Thoracic aorta (tissue), 2 donors: ENCODE measurements at places on chromosomes 2 and 18. TPM values are rescaled to one million over a fixed set of nuclear protein-coding genes. Genes with fewer than 3 reads are reported as not detected.

TUBA4B gene
- not detected for total RNA-seq

HRH4 gene
- total RNA-seq, result 2.5 TPM

KCNIP3 gene
- total RNA-seq, result 12.5 TPM

GAREM1 gene
- 12.0 TPM for total RNA-seq

REG3A gene
- 2.8 TPM for total RNA-seq

NOSTRIN gene
- 5.3 TPM for total RNA-seq

PARD3B gene
- total RNA-seq, result 34.5 TPM

AOX1 gene
- 69.9 TPM for total RNA-seq

PIEZO2 gene
- total RNA-seq, result 8.3 TPM

NETO1 gene
- 1.2 TPM for total RNA-seq

SPEG gene
- total RNA-seq, result 426 TPM

- H3K27me3 ChIP-seq, result no peaks in the 10 kb centered on the region
- no peak overlapping the region for H3K4me3 ChIP-seq
- no peak overlapping the region for H3K27ac ChIP-seq
- DNase-seq, result no peak
- no peaks in the 10 kb centered on the region for H3K36me3 ChIP-seq
Observed at GRCh38 chr18:48459465-48459864, 50.3 kb upstream of the ZBTB7C start.

DNA sequence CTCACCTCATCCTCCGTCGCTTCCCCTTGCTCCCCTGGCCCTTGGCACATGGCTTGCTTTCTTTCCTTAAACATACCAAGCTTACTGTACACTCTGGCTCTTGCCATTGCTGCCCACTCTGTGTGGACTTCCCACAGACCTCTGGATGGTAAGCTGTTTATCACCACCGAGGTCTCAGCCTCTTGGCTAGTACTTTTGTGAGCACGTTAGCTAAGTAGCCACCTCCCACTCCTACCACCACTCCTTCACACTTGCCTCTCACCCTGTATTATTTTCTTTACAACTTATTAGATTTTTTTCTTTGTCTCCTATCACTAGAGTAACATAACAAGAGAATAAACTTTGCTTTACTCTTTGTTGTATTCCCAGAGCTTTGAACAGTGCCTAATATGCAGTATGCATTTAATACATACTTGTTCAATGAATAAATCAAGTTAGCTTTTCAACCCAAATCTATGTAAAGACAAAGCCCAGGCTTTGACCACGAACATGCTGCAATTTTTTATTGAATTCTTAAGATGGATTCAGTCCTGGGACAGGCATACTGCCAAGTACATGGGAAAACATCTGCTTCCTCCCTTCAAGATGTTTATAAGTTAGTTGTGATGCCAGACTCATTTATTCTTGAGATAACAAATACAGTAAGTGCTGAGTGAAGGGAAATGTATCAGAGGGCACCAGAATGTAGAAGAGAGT lies 25.0 kb upstream of the MSGN1 start:
- no peak overlapping the region for H3K4me3 ChIP-seq
- H3K4me1 ChIP-seq, result no peaks in the 10 kb centered on the region
- DNase-seq, result no peak
- H3K36me3 ChIP-seq, result no peaks in the 10 kb centered on the region
- no peaks in the 10 kb centered on the region for H3K27me3 ChIP-seq

- no peak overlapping the region for H3K4me3 ChIP-seq
- H3K4me1 ChIP-seq, result peaks cover 8% of the 10 kb centered on the region
- no peaks in the 10 kb centered on the region for H3K36me3 ChIP-seq
- no peak for DNase-seq
- no peaks in the 10 kb centered on the region for H3K27me3 ChIP-seq
- H3K27ac ChIP-seq, result no peak overlapping the region
Observed at GRCh38 chr2:158009399-158009798, 92.3 kb upstream of the UPP2 start.

GRCh38 chr2:189685540-189686229 lies 11.2 kb downstream of the ANKAR start:
- no peak overlapping the region for H3K27ac ChIP-seq
- H3K27me3 ChIP-seq, result no peaks in the 10 kb centered on the region
- no peaks in the 10 kb centered on the region for H3K4me1 ChIP-seq
- H3K4me3 ChIP-seq, result no peak overlapping the region
- DNase-seq, result no peak
- no peaks in the 10 kb centered on the region for H3K36me3 ChIP-seq

DNA sequence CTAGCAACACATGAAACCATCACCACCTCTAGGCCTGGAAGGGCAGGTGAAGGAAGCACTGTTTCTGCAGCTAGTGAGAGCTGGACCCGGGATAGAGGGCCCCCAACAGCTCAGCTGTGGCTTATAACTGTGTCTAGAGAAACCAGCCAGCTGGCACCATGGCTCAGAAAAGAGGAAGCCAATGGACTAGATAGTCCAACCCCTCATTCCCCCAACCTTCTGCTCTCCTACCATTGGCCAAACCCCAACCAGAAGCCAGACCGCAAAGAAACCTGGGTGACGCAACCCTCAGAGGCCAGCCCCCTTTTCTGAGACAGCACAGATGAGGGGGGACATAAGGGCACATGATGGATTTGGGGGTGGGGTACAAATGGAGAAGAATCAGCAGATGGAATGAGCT lies 24.3 kb downstream of the SMYD1 start:
- no peak overlapping the region for H3K27ac ChIP-seq
- no peaks in the 10 kb centered on the region for H3K36me3 ChIP-seq
- no peaks in the 10 kb centered on the region for H3K4me1 ChIP-seq

- no peaks in the 10 kb centered on the region for H3K27me3 ChIP-seq
- no peak overlapping the region for H3K27ac ChIP-seq
- DNase-seq, result no peak
- H3K4me3 ChIP-seq, result no peak overlapping the region
Observed at GRCh38 chr2:54438271-54438670, 17.9 kb upstream of the SPTBN1 start.

DNA sequence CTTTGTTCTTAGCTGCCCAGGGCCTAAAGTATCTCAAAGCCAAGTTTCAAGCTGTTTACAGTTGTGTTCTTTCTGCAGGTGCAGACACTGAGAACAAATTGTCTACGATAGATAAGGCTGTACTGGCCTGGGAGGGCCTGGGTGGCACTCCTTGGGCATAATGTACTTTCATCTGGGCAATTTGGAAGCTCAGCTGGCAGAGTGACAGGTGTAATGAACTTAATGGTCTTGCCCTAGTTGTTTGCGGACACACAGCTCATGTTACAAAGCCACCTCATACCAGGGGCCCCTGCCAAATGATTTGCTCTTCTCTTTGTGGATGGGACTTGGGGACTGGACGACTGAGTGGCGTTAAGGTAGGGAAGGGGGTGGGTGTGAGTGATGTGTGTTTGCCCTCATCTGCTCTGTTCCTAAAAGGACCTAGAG lies 4.3 kb downstream of the LDLRAD4 start:
- peak overlapping the region; percentile 94 for H3K27ac ChIP-seq
- H3K36me3 ChIP-seq, result no peaks in the 10 kb centered on the region
- no peak for DNase-seq
- peak overlapping the region; percentile 92 for H3K4me3 ChIP-seq

- H3K4me1 ChIP-seq, result peaks cover 60% of the 10 kb centered on the region
- H3K27ac ChIP-seq, result peak within 1 kb of the TSS; percentile 65
- H3K36me3 ChIP-seq, result no peaks in the 10 kb centered on the region
- H3K27me3 ChIP-seq, result no peaks in the 10 kb centered on the region
- H3K4me3 ChIP-seq, result peak within 1 kb of the TSS; percentile 57
Observed at GRCh38 chr2:162243294-162243693, at the start of gene FAP. FAP (minus strand) TSS chr2:162243445; CDS start chr2:162243327, 118 bp downstream.

GRCh38 chr18:65347446-65347845 lies 403.4 kb upstream of the CDH7 start:
- H3K4me3 ChIP-seq, result no peak overlapping the region
- DNase-seq, result no peak
- no peaks in the 10 kb centered on the region for H3K36me3 ChIP-seq

- no peak for DNase-seq
- H3K27ac ChIP-seq, result no peak overlapping the region
Observed at GRCh38 chr18:44632469-44633145, 48.1 kb upstream of the SETBP1 start.

DNA sequence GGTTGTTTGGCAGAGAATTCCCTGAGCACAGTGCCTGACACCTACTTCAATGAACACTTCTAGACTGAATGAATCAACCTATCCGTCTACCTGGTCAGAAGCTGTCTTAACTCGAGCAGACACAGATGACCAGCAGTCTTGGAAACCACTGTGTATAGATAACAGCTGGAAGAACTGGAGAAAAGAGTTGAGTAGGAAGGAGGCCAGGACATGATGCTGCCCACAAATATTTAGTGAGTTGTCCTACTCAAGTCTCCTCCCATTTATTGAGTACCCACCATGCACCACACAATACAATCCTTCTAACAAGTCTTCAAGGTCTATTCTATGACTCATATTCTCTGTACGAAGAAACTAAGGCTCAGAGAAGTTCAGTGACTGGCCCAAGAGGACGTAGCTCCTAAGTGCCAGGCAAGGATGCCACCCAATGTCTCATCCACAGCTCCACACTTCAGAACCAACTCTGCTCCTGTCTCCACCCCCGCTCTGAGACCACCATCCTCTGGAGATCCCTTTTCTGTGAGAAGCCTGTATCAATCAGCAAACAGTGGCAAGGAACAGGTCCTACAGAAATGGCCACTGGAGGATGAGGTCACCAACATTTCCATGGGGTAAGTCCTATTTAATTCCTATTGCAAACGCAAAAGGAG lies 62.2 kb downstream of the GALNT14 start:
- no peaks in the 10 kb centered on the region for H3K27me3 ChIP-seq
- no peak overlapping the region for H3K27ac ChIP-seq
- DNase-seq, result no peak
- H3K4me3 ChIP-seq, result no peak overlapping the region
- no peaks in the 10 kb centered on the region for H3K36me3 ChIP-seq

DNA sequence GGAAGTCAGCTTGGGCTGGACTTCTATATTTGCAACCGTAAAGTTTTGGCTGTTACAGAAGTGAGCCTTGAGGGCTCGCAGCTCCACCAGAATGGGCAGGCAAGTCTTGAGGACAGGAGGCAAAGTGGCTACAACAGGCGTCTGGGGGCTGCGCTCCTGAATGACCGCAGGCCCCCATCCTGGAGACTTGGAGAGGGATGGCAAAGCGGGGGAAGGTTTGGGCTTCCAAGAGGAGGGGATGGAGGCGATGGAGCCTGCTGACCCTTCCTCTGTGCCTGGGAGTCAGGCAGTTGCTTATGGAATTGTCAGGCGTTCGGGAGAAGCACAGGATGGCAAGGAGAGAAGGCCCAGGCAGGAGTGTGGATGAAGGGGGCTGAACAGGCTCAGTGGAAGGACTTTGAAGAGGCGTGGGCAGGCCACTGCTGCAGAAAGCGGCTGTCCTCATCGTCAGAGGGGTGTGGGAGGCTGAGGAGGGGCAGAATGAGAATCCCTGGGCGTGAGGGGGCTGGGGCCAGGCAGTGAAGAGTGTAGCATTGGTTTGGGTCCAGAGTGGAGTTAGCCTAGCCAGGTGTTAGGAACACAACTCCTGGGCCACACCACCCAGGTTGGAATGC lies 72.3 kb downstream of the INHBB start:
- no peak overlapping the region for H3K27ac ChIP-seq
- H3K36me3 ChIP-seq, result no peaks in the 10 kb centered on the region
- no peaks in the 10 kb centered on the region for H3K4me1 ChIP-seq
- H3K27me3 ChIP-seq, result no peaks in the 10 kb centered on the region

DNA sequence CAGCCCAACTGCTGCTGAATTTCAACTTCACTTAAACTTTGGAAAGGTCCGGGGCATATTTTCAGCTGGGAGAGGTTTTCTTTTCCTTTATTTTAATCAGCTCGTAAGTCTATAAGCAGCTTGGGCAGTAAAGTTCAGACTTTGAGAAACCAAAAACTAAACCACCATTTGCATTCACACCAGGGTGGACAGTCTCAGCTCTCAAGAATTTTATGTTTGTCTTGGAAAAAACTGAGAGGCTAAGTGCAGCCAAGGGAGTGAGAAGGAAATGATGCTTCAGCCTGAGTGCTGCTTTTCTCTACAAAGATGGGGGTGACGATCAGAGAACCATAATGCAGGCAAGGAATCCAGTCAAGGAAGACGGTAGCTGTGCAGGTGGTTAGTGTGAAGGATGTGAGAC lies 30.2 kb downstream of the MCFD2 start:
- H3K27me3 ChIP-seq, result no peaks in the 10 kb centered on the region
- peak overlapping the region; percentile 29 for H3K27ac ChIP-seq
- no peaks in the 10 kb centered on the region for H3K36me3 ChIP-seq
- no peak for DNase-seq

DNA sequence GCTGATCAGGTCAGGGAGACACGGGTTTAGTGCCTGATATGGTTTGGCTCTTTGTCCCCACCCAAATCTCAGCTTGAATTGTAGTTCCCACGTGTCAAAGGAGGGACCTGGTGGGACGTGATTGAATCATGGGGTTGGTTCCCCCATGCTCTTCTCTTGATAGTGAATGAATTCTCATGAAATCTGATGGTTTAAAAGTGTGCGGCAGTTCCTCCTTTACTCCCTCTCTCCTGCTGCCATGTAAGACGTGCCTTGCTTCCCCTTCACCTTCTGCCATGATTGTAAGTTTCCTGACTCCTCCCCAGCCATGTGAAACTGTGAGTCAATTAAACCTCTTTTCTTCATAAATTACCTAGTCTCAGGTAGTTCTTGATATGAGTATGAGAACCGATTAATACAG lies 424.5 kb downstream of the NBAS start:
- no peaks in the 10 kb centered on the region for H3K4me1 ChIP-seq
- H3K4me3 ChIP-seq, result no peak overlapping the region
- DNase-seq, result no peak
- no peaks in the 10 kb centered on the region for H3K36me3 ChIP-seq

GRCh38 chr2:195721042-195721441 lies 64.0 kb downstream of the SLC39A10 start:
- no peak overlapping the region for H3K27ac ChIP-seq
- no peaks in the 10 kb centered on the region for H3K27me3 ChIP-seq
- no peak for DNase-seq
- H3K4me3 ChIP-seq, result no peak overlapping the region
- peaks cover 5% of the 10 kb centered on the region for H3K36me3 ChIP-seq

GRCh38 chr18:49381267-49381845 lies 79.1 kb downstream of the DYM start:
- no peak overlapping the region for H3K27ac ChIP-seq
- no peaks in the 10 kb centered on the region for H3K27me3 ChIP-seq
- H3K4me1 ChIP-seq, result no peaks in the 10 kb centered on the region

- H3K4me3 ChIP-seq, result no peak overlapping the region
- H3K36me3 ChIP-seq, result peaks cover 35% of the 10 kb centered on the region
- no peak overlapping the region for H3K27ac ChIP-seq
- DNase-seq, result no peak
- H3K27me3 ChIP-seq, result no peaks in the 10 kb centered on the region
Observed at GRCh38 chr2:128160616-128161275, 69.7 kb downstream of the UGGT1 start.
